ENCODE measurements at places on chromosomes 7 and 10.

GRCh38 chr7:5692112-5692844 lies 89.2 kb downstream of the RNF216 start:
- no peak for DNase-seq

DNA sequence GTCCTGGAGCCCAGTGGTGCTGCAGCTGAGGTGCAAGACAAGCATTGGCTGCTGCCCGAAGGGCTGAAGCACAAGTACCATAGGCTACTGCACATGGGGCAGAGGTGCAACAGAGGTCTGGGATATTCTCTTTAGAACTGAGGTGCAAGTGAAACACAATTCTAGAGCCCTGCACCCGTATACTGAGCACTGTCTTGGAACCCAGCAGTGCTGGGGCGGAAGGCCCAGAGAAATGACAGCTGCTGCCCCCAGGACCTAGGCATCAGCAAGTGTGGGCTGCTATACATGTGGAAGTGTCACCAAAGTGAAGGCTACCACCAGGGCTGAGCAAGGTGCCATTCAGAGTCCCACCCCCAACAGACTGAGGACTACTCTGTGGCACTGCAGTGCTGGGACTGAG lies 393.6 kb upstream of the STEAP1 start:
- DNase-seq = no peak

GRCh38 chr7:131859147-131859821 lies 302.9 kb upstream of the PODXL start:
- no peak for DNase-seq

DNA sequence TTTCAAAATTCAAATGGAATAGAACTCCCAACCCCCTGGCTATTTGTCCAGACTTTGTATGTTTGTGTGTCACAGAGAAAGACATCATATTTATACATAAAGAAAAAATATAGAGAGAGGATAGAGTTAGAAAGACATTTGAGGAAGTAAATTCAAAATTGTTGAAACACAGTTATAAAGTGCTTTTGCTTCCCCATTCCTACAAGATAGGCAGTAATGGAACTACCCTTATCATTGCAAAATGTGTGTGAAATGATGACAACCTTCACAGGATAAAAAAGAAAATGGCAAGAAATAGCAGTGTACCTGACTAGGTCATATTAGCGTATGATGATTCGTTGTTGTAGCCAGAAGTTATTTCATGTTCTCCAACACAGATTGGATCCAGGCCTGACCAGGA lies 63.1 kb downstream of the FZD1 start:
- no peak for DNase-seq

DNA sequence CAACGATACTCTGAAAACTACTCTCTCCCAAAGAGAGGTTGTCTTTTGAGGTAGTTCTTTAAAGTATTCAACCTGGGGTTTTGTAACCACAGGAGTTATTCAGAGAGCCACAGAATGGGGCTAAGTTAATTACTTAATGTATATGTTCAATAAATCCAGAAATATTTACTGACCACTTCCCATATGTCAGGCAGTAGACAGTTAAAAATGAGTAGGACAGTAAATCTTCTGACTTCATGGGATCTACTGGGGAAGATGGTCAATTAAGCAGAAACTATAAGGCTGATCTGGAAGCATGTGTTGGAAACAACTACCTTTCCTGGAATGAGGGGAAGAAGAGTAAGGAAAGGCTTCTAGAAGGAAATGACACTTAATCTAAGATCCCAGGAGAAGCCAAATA lies 167.7 kb downstream of the MAGI2 start:
- DNase-seq = no peak

- DNase-seq = no peak
Measured at GRCh38 chr7:151804756-151805155, 72.2 kb downstream of the PRKAG2 start.

DNA sequence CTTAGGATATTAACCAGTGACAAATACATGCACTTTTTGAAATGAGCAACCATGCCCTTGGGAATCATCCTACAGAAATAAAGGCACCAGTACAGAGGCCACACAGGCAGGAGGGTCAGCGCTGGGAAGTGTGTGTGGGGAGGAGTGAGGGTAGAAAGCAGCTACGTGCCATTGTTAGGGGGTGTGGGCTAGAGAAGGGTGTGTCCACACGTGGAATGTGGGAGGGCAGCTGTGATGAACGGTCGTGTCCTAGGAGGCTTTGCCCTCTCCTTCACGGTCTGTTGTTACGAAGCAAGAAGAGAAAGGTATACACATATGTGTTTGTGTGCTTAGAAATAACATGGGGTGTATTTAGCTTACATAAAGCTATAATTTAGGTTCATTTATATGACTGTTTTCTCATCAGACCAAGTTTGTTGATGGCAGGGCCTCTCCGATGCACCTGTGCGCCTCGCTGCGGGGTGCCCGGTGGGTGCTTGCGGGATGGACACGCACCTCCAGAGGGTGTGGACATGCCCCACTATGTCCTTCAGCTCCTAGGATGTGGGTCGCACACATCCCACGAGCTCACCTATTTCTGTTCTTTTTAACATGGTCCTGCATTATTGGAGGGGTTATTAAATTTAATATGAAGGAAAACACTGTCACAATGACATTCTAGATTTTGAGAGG lies 16.9 kb upstream of the GET4 start:
- no peak for DNase-seq

DNA sequence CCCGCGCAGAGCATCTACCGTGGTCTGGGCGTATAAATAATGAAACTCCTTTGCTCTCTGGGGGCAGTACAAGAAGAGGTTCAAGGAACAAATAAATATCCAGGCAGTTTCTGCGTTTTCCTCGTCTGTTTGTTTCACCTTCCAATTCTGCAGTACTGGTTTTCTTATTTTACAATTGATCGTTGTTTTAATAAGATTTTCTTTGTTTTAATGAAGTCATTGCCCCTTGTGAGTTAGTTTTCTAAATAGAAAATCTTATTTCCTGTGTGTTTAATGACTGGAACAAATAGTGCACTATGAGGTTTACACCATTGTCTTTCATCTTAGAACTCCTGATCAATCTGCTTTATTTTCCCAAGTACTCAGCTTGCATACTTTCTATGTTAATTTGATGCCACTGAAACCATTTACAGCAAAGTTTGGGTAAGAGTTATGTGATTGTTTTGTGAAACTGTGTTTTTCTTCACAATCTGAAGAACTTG lies 1.2 kb downstream of the PLEKHA1 start:
- no peak for DNase-seq

- DNase-seq = no peak
Measured at GRCh38 chr10:58158806-58159205, 108.9 kb downstream of the IPMK start.

DNA sequence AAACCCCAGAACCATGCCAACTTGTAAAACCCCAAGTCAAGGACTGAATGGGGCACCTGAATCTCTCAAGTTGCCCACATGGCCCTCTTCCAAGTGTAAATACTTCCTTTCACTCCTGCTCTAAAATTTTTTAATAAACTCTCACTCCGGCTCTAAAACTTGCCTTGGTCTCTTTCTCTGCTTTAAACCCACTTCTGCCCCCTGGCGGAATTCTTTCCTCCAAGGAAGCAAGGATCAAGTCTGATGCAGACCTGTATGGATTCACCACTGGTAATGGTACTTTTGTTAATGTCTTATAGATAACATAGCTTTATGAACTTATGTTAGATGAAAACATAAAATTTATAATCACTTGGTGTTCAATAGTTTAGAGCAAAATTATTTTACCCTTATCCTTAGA lies 33.8 kb downstream of the SLC16A9 start:
- no peak for DNase-seq

- DNase-seq = no peak
Measured at GRCh38 chr10:98470850-98471249, 24.1 kb upstream of the HPS1 start.

DNA sequence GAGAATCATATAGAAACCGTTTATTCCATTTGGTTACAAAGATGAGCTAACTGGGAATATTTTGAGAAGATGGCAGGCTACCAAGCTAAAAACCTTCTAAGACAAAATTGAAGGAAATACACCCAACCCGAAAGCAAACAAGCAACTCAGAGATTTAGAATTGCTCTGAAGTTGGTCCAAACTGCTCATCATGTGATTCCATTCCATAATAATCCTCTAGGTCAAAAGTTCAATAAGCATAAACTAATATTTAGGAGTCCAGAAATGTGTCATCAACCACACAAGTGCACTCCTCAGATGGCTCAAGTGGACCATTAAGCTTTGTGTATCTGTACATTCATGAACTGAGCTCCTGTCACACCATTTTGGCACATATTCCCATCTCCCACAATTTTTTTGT lies 28.7 kb downstream of the DGKI start:
- no peak for DNase-seq

DNA sequence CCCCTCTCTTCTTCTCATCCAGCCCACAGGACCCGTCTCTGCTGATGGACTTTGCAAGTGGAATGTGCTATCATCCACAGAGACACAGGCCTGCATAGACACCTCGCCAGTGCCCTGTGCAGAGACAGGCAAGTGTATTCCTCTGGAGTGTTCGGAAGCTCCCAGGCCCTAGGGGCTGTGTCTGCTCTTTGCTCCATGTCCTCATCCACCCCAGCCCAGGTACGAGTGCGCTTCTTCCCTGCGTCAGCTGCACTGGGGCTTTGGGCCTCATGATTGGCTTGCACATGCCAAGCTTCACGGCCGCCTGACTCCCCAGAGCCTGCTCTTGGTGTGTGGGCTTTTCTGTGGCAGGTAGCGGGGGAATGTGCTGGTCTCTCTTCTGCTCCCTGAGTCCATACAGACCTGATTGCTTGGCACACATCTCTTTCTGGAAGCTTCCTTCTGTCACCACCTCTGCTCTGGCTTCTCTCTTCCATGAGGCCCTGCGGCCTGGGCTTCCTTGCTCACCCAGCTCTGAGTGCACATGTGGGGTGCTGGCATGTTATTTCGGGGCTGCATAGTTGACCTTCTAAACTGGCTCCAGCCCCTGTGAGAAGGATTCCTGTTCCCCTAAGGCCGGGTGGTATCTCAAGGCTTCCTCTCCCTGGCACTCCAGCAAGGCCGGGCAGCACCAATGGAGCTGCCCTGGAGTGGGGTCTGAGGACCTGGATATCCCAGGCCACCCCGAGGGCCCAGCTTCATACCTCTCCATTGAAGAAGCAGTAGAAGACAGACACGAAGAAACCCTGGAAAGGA lies 27.8 kb downstream of the CRHR2 start:
- DNase-seq = no peak

DNA sequence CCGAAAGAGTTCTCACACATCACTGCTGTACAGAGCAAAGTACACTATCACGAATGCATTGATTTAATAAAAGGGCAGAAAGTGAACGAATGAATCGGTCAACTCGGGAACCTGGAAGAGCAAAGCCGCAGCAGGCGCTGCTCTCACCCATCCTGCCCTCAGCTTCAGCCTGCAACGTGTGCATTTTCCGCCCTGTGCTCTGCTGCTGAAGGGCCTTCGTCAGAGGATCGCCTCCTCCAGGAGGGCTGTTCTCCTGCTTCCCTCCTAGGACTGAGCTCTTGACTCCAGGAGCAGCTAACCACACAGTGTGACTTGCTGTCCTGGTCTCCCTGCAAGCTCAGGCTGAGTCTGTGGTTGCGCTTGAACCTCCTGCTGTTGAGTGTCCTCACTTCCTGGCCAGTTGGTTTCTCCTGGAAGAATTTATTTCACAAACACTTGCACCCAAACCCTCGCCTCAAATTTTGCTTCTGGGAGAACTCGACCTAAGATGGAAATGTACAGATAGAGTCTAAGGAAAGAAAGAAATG lies 473.0 kb upstream of the KLF6 start:
- DNase-seq = no peak

GRCh38 chr7:45071528-45071927 lies 17.2 kb downstream of the NACAD start:
- no peak for DNase-seq

- no peak for DNase-seq
Measured at GRCh38 chr7:150755473-150756099, 18.4 kb downstream of the GIMAP5 start.

GRCh38 chr7:16187131-16187530 lies 234.2 kb downstream of the CRPPA start:
- no peak for DNase-seq

- no peak for DNase-seq
Measured at GRCh38 chr10:93440591-93441091, 41.5 kb downstream of the MYOF start.

DNA sequence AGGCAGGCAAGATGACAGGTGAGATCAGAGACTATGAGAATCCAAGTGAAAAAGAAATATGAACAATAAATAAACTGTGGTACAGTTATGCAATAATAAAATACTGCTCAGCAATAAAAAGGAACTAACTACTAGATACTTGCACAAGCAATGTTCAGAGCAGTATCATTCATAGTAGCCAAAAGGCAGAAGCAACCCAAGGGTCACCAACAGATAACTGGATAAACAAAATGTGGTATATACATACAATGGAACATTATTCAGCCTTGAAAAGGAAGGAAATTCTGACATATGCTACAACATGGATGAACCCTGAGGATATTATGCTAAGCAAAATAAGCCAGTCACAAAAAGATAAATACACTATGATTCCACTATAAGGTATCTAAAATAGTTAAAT lies 76.9 kb upstream of the KCNIP2 start:
- DNase-seq = no peak

- no peak for DNase-seq
Measured at GRCh38 chr10:13165177-13165576, 3.8 kb downstream of the MCM10 start.

GRCh38 chr7:48180981-48181380 lies 9.7 kb downstream of the ABCA13 start:
- no peak for DNase-seq

DNA sequence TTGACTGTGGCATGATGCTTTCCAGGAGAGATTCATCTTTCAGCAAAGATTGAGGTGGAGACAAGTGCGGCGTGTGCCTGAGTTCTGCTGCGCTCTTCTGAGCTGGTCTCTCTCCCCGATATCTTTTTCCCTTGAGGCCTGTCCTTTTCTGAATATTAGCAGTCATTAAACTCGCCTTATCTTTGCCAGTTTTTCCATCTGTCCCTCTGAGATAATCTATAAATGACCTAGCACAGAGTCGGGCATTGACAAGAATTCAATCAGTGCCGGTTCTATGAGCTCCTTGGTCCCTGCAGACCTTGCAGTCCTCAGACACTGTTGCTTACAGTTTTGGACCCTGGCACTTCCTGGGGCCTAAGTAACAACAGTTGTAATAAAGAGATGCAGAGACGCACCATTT lies 89.7 kb upstream of the IKZF1 start:
- DNase-seq = no peak

DNA sequence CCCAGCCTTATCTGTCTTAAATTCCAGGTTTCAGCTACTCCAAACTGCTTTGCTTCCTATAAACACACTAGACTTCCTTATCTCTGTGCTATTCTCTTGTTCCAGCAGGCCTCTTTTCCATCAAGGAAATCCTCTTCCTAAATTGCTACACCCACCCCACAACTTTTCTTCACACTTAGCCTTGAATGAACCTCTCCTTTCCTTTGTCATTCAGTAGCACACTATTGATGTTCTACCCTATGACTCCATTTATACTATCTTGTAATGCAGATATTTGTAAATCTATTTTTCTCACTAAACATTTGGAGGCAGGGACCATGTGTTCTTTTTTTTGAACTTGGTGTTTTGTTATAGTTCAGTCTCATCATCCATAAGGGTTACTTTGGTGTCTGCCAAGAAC lies 3.7 kb downstream of the SLC16A9 start:
- no peak for DNase-seq

- DNase-seq = no peak
Measured at GRCh38 chr7:108136191-108136688, 6.1 kb upstream of the LAMB4 start.

- DNase-seq = no peak
Measured at GRCh38 chr7:90773269-90773668, 177.1 kb downstream of the CDK14 start.

- no peak for DNase-seq
Measured at GRCh38 chr10:128300290-128300824, 174.1 kb upstream of the MKI67 start.

Data from NCI-H510A (cell line).